ENCODE measurements at places on chromosomes 6 and 20.

DNA sequence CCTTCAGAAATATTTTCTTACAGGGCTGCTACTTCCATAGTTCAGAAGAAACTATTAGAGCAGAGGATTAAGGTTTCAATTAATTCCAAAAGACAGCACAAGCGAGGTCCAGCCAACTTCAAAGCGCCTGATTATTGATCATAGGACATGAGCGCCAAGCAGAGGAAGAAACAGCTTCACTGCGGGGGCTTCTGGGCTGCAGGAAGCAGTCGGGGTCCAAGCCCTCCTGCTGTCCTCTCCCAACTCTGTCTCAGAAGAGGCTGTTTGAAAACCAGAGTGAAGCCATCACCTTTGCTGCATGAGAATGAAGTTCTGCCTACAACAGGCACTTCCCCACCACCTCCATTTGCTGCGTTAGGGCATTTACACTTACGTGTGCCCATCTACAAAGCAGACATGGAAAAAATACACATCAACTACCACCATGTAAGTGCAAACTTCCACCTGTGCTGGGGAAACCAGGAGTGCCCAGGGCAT is 23.9 kb downstream of the SUMO4 start:
- DNase-seq, result no peak

DNA sequence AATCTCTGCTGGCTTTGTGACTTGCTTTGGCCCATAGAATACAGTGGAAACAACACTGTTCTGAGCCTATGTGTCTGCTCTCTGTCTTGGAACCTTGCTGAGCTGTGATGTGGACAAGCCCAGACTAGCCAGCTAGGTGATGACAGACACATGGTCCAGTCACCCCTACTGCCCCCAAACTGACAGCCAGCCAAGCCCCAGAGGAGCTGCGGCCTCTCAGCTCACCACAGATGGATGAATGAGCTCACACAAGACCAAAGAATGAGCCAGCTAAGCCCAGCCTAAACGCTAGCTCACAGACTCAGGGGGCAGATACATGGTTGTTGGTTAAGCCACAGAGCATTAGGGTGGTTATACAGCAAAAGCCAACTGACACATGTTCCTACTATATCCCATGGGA is 4.1 kb downstream of the AARS2 start:
- DNase-seq, result peak; percentile 45

GRCh38 chr6:119209452-119210205 is 131.2 kb upstream of the FAM184A start:
- peak; percentile 30 for DNase-seq

DNA sequence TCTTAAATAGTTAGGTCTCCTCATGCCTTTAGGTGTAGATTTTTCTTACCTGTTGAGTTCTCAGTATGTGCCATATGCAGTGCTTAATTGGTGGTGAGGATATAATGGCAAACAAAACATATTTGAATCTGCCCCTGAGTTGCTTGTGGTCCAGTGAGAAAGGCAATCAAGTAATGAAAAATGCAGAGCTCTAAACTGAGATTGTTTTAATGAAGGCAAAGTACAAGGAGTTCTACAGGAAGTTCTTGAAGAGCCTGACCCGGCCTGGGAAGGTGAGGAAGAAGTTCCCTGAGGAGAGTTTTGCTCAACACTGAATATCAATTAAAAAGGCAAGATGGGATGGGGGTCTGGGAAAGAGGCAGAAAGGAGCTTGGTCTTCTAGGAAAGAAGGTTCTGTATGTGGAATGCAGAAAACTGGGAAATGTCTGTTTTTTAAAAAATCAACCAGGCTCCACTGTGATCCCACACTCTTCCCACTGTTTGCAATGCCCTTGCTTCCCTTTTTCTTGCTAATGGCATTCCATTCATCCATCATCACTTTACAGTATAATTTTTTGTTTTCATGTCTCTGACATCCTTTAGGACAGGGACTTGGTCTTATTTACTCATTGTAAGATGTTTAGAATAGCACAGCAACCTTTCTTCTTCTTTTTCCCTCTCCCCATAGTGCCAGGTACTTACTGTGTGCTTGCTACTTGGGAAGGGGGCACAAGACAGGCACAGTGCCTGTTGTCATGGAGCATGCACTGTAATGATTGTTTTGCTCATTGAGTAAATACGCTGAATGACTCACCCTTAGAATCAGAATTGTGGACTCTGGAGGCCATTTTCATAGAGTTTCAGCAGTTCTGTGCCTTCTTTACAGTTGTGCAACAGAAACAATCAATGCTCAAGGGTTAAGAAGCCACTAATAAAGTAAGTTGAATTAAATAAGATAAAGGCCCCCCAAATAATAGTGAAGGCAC is 64.3 kb downstream of the ANKS1A start:
- peak; percentile 35 for DNase-seq

- no peak for DNase-seq
Measured at GRCh38 chr6:107419733-107420132, 39.6 kb downstream of the PDSS2 start.

DNA sequence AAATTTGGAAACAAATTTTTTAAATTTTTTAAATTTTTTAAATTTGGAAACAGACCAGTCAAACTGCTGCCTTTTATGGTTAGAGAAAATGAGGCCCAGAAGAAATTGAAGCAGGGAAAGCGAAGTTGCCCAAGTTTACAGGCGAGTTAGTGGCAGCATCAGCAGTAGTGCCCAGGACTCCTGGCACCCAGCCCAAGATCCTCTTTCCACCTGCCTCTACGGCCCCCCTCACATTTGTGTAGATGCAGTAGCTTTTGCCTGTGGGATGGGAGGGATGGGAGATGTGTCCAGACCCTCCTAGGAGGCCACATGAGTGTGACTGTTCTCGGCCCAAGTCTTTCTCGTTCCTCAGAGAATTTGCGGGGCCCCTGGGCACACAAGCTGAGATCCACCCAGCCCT is 49.8 kb downstream of the HNF4A start:
- no peak for DNase-seq

DNA sequence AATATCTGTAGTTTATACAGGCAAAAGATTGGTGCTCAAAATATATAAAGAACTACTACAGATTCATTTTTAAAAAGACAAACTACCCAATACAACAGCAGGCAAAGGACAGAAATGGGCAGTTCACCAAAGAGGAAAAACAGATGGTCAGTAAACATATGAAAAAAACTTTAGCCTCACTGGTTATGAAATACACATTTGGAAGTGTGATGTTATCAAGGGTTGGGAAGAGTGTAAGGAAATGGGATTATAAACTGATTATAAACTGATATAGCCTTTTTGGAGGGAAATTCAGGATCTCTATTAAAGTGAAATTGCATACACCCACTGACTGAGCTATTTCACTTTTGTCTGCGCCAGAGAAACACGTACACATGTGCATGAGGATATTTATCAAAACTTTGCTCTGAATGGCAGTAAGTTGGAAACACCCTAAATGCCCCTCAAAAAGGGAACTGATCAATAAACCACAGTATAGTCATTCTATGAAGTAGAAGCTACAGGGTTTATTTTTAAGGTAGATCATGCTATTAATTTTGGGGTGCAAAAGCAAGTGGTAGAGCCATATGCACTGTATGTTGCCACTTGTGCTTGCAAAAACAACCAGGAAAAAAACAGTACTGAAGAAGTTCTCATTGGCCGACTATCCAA is 32.2 kb upstream of the ARFGEF2 start:
- no peak for DNase-seq

- no peak for DNase-seq
Measured at GRCh38 chr20:57220337-57221145, 45.9 kb downstream of the BMP7 start.

GRCh38 chr6:160039441-160039840 is 70.6 kb downstream of the IGF2R start:
- no peak for DNase-seq

- no peak for DNase-seq
Measured at GRCh38 chr6:168417679-168418557, 23.1 kb upstream of the SMOC2 start.

DNA sequence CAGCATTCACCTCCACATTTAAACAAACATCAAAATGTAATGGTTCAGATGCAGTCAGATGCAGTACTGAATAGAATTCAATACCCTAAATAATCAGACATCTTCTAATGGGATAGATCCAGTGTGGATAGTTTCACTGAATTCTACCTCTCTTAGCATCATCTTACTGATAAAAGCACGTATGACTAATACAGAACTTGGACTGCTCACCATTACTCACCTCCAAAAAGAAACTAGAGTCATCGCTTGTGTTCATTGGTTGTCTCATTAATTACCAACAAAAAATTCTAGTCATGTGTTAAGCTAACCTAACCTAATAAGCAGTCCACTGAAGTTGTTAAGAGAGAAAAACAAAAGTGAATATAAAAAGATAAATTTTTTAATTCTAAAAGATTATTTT is 165.9 kb upstream of the IRAK1BP1 start:
- DNase-seq, result peak; percentile 62

DNA sequence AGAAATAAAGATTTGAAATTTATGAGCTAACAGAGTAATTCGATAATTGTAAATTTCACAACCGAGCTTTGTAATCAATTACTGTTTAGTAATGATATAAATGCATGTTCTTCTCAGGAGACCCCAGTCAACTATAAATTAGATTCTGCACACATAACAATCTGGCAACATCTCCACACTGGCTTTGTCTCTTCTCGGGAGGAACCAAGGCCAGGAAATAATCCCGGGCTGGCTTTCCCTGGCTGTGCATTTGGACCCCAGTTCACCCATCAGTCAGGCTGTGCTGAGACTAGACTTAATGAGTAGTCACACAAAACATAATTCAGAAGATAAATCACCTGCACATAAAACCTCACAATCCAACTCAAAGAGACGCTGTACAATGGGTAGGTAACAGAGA is 65.5 kb downstream of the PTPRT start:
- DNase-seq, result no peak

GRCh38 chr20:51531712-51532456 is 10.6 kb downstream of the NFATC2 start:
- no peak for DNase-seq

GRCh38 chr6:3517350-3517749 is 60.5 kb upstream of the SLC22A23 start:
- DNase-seq, result peak; percentile 96

DNA sequence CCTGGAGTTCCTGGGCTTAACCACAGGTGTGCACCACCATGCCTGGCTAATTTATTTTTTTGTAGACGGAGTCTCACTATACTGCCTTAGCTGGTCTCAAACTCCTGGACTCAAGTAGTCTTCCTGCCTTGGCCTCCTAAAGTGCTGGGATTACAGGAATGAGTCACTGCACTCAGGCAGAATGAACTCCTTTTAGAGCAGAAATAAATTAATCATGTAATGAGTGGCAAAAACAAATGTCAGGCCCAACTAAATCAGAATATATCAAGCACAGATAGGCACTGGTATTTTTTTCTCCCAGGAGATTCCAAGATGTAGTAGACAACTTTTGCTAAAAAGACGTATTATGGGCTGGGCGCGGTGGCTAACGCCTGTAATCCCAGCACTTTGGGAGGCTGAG is 2.6 kb downstream of the RPS10 start:
- peak; percentile 11 for DNase-seq

DNA sequence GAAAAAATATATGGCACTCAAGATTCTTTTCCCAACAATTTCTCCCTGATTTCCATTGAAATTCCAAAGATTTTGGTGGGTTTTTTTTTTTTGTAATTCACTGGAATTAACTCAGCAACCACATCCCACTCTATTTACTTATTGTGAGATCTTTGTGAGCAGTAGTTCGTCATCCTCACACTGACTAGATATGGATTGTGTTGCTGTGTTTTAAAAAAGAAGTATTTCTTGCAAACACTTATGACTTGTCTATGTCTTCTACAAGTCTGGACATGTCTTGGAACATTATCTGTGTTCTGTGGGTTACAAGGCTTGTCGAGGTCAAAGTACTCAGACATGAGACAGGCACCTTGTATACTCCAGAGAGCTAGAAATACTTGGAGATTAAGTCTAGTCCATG is 7.3 kb upstream of the TENT5A start:
- peak; percentile 69 for DNase-seq
